WERI-Rb-1 (cell line): ENCODE measurements at places on chromosomes 7 and 10.

DNA sequence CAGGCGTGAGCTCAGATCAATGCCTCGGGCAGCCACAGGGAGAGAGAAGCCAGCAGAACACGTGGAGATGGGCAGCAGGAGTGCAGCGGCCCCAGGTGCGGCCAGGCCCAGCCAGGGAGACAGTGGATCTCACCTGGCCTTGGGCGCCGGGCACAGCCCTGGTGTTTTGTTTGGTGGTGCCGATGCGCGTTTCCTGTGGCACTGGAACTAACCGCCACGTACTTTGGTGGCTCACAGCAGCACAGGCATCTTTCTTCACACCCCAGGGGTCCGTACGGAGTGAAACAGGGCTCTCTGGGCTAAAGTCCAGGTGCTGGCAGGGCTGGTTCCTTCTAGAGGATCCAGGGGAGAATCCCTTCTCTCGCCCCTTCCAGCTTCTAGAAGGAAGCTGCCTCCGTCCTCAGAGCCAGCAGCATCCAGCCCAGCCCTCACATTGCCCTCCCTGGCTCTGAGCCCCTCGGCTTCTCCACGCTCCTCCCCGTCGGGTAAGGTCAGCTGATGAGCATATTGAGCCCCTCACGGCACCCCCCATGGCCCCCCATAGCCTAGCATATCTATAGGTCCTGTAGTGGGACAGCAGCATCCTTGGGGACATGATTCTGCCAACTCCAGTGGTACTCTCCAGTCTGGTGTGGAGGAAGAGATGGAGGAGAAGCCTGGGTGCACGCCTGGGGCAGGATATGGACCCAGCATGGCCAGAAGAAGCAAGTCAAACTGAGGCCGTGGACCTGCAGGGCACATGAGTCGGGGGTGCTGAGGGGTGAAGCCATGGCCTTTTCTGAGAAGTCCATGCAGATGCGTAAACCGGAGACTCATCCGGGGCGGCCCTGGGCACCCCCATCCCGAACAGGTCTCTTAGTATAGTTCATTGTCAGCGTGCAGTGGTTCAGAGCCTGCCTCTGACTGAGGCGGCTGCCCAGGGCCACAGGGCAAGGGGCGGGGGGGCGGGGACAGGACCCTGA, 43.4 kb upstream of the PPP2R2D start:
- peak; percentile 2 for DNase-seq

DNA sequence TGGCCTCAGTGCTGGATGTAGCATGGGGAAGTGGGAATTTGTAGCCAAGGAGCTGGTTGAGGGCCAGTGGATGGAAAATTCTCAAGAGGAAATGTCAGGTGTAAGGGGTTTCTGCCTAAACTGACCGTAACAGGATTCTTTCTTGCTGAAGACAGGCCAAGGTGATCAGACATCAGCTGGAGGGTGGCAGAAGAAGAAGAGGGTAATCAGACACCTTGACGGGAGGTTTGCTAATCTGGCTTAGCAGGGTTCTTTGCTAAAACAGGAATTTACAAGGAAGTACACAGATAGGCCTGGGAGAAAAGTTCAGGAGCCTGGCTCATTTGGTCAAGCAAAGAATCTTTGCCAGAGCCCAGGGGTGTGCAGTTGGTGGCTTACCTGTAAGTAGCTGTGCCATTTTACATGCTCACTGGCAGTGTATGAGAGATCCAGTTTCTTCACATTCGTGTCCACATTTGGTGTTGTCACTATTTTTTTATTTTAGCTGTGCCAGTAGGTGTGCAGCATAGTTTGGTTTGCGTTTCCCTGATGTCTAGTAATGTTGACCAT, 73.7 kb downstream of the BMPR1A start:
- peak; percentile 47 for DNase-seq

- no peak for DNase-seq
These were observed 275.0 kb upstream of the NPVF start for GRCh38 chr7:25503306-25503705.

DNA sequence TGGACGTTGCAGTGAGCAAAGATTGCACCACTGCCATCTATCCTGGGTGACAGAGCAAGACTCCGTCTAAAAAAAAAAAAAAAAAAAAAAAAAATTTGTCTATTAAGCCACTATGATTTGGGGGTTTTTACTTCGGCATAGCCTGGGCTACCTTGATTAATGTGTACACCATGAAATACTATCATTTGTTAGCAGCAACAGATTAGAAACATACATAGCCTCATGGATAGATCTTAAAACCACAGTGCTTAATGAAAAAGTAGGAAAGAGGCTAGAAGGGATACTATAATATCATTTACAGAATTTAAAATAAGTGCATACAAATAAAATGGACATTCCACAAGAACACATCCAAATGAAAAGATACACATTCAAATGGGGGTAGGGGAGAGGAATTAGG, 77.3 kb upstream of the IL6 start:
- no peak for DNase-seq

- DNase-seq, result no peak
These were observed 4.7 kb downstream of the CYP3A7 start for GRCh38 chr7:99730238-99730810.

DNA sequence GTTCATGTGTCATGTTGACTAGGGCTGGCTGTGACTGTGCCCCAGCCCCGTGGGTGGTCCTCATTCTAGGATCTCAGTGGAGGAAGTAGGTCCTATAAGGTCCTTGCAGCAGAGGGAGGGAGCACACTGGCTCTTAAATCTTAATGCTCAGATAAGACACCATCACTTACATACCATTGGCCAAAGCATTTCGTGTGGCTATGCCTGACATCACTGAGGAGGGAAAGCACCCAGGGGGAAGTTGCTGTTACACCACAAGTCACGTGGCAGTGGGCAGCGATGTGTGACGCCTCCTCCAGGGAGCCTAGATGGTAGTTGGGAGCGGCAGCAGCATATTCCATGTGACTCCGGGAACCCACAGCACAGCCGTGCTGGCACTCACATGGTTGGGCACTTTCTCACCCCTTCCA, 224.7 kb upstream of the SH2B2 start:
- DNase-seq, result no peak

GRCh38 chr10:99781734-99782429, 558 bp upstream of the ABCC2 start:
- DNase-seq, result no peak

GRCh38 chr7:121046893-121047468, 58.5 kb downstream of the CPED1 start:
- no peak for DNase-seq

DNA sequence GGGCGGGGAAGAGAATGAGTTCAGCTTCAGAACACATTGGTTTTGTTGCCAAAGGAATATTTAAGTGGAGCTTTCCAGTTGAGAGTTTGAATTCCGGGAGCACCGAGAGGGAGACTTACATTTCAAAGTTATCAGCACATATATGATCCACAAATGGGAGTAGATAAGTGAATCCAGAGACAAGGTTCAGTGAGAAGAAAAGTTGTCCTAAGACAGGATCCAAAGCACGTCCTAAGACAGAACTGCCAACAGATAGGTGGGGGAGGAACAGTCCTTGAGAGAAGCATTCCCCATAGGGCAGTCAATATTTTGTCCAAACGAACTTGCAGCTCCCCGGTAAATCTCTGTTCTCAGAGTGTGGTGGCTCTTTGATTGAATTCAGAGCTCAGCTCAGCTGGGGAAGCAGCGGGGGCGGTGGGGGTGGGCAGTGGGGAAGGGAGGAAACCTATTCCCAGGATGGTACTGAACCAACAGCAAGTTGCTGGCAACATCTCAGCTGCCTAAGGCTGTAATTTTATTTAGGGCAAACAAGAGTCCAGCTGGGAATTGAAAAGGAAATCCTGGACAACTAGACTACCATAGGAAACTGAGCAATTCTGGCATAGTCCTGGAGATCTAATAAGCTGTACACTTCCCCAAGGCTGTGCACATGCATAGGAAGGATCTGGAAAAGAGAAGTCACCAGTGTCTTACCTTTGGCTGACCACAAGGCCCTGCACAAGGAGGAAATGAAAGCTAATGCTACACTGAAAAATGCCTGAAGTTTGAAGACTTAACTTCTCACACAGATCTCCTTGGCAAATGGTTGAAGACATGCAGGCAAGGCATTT, 94.2 kb upstream of the CXCL12 start:
- no peak for DNase-seq

DNA sequence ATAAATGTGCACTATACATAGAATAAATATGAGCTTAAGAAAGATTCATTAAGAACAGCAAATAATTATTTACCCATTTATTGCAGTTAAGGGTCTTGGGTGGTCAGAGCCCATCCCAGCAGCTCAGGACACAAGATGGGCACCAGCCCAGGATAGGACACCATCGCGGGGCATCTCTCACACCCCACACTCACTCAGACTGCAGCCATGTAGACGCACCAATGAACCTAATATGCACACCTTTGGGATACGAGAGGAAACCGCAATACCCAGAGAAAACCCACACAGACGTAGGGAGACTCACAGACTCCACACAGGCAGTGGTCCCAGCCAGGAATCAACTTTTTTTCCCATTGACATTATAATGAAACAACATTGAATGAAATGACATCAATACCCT, 36.0 kb downstream of the CARD11 start:
- DNase-seq, result no peak

DNA sequence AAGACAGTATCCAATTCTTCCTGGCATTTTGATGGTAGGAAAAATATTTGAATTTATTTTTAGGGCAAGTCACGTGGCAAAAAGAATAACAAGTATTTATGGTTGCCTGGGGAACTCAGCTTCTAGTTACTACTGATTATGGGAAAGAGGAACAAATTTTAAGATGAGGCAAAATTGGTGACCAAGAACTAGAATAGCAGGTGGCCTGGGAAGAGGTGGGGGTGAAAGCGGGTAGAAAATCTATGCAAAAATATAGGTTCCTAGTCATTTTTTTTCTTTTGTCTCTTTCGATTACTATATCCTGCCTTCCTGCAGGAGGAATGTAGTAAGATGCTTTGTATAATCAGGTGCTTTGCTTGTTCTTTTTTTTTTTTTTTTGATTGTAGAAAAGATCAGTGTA, 27.8 kb downstream of the ENTPD1 start:
- DNase-seq, result no peak

GRCh38 chr10:73889014-73889413, 14.7 kb upstream of the CAMK2G start:
- DNase-seq, result no peak

DNA sequence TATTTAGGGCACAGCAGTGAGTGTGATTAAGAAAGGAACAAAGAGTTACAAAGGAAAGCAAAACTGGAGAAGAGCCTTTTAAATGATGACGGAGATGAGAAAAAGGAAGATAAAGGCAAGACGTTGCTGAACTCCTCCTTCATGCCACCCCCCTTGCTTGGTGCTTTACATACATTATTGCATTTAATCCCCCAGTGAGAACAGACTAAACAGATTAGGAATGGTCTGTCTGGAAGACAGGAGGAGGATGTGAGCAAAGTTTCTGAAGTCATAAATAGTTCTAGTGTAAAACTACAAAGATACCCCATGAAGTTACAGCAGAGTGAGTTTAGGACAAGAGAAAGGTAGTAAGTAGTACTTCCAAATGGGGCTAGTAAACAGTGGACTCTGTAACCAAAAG, 113.5 kb downstream of the PLCE1 start:
- DNase-seq, result peak; percentile 43

GRCh38 chr7:30780941-30781340, 9.7 kb downstream of the MINDY4 start:
- DNase-seq, result no peak

- peak; percentile 63 for DNase-seq
These were observed 120.0 kb upstream of the PLPP4 start for GRCh38 chr10:120336911-120337540.

- DNase-seq, result no peak
These were observed 157.5 kb downstream of the LYZL1 start for GRCh38 chr10:29446327-29446726.

DNA sequence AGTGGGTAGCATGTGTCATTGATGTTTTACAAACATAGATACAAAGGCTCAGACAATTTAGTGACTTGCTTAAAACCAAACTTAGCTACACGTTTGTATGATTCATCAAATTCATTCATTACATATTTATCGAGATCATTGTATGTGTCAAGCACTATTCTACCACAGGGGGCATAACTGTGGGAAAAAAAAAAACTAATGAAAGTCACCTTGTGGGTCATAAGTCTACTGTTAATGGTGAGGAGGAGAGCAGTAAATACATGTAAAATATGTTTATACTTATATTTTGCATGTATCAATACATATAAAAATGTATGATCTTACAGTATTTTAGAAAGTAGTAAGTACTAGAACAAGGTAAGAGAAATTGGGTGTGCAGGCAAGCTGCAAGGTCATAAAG, 933.8 kb downstream of the IPMK start:
- DNase-seq, result no peak

- DNase-seq, result no peak
These were observed 371.0 kb downstream of the FRMD4A start for GRCh38 chr10:13959443-13960359.

DNA sequence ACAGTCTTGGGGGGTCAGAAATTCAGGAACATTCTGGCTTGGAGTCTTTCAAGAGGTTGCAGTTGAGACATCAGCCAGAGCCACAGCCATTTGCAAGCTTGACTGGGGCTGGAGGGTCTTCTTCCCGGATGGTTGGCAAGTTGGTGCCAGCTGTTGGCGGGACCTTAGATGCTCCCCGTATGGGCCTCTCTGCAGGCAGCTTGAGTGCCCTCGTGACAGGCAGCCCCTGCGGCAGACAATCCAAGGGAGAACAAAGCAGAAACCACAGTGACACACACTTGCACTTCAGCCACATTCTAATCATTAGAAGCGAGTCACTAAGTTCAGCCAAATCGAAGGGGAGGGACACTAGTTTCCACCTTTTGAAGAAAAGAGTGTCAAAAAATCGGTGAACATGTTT, 59.4 kb upstream of the MXI1 start:
- DNase-seq, result no peak

DNA sequence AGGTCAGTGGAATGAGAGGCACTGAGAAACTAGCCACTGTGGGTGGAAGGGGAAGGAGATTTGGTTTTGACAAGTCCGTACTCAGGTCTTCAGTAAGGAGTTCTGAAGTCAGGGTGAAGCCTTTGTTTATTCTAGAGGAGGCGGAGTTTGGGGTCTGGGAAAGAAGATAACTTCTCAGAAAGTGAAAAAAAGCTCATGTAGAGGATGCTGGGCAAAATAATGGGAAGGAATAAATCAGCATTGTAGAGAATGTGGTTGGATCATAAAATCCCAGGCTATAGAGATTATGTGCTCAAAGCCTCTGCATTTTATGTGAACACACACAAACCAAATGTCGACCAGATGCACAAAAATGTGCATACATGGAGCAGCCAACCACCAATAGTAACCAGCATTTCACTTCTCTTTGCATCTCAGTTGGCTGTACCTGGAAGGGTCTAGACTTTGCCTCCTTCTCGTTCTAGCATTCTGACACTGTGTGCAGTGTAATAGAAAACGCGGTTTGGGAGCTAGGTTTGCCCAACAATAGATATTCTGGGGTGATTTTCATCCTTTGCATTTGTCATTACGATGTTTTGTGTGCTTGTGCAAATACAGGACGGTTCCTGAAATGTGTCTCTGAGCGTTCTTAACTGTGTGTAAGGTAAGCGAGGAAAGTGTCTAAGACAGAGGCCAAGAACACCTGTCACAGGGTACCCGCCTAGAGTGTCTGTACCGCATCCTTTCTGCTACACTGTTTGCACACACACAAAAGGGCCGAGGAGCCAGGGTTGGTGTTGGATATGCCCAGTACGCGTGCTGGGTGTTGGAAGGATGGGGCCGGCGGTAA, 603 bp upstream of the HECW1 start:
- no peak for DNase-seq
